ENCODE measurements at places on chromosomes 3 and 15.

- no peak for DNase-seq
These were observed 162.7 kb upstream of the AGTR1 start for GRCh38 chr3:148535001-148535400.

- no peak for DNase-seq
These were observed 167.9 kb downstream of the FMN1 start for GRCh38 chr15:33026614-33027013.

- no peak for DNase-seq
These were observed 40.0 kb upstream of the PLCL2 start for GRCh38 chr3:16844791-16845190.

- no peak for DNase-seq
These were observed 32.0 kb downstream of the AP4E1 start for GRCh38 chr15:50940506-50940905.

All from activated T-cell treated with anti-CD3 and anti-CD28 coated beads, Interleukin-2, amount 50 U/mL, for 72 hours (primary cell).